T-helper 22 cell (primary cell): ENCODE measurements at places on chromosomes 2 and 18.
A peak's percentile ranks its signal among the peaks of the same experiment; 100 is the strongest.

DNA sequence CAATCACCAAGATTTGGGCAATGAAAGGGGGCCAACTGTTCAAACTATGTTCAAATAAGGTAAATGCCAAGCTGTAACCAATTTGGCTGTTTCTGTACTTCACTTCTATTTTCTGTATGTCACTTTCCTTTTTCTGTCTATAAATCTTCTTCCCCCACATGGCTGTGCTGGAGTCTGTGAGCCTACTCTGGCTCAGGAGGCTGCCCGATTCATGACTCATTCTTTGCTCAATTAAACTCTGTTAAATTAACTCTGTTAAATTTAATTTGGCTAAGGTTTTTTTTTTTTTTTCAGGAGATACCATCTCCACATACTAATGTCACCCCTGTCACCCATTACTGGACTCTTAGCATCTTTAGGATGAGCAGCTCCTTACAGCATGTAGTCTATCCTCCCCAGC, 178.8 kb upstream of the TWIST2 start:
- DNase-seq = no peak

DNA sequence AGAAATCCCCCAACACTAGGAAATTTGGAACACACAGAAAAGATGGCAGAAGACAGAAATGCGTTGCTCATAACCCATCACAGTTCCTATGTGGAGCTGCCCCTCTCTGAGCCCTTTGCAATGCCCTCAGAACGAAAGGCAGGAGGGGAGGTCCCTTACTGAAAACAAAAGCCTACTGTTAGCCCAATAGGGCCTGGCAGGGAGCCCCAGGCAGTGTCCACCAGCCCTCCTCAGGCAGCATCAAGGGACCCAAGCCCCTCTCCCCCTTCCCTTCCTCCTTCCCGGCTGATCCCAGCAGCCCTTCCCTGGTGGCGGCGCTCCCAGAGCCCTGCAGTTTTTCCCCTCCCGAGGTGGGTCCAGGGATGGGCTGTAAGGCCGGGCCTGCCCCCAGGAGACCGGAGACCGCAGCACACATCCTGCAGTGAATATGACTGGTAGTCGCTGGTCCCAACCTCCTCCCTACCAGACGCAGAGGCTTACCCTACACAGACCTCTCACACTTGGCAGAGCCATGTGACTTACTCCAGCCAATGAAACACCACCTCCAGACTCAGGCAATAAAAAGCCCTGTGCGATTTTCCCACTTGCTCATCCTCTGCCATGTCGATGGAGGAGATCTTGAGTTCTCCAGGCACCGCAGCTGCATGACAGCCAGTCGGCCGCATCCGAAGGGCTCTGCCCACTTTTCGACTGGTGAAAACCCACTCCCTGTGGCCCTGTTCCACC, 19.4 kb upstream of the DUSP2 start:
- DNase-seq = peak; percentile 34

GRCh38 chr18:25425024-25425423, 73.1 kb upstream of the ZNF521 start:
- DNase-seq = no peak

- DNase-seq = no peak
These were observed 90.1 kb upstream of the LGALSL start for GRCh38 chr2:64363848-64364247.

DNA sequence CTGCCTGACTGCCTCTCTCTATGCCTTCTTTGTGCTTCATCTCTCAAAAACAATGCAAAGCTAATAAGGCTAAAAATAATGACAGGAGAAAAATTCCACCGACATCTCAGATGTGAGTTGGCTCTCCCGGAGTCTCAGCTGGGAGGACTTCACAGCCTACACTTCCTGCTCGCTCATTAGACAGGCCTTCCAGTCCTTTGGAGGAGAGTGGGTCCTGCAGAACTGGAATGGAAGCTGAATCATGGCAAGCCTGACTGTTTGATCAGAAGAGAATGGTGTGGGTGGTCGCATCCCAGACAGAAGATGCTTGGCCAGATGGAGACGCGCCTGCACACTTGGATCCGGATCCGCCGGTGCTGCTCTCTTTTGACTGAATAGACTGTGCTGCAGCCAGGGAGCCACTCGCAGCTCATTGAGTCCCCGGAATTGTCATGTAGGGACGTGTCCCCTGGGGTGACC, 49.7 kb downstream of the TRIB2 start:
- DNase-seq = no peak

DNA sequence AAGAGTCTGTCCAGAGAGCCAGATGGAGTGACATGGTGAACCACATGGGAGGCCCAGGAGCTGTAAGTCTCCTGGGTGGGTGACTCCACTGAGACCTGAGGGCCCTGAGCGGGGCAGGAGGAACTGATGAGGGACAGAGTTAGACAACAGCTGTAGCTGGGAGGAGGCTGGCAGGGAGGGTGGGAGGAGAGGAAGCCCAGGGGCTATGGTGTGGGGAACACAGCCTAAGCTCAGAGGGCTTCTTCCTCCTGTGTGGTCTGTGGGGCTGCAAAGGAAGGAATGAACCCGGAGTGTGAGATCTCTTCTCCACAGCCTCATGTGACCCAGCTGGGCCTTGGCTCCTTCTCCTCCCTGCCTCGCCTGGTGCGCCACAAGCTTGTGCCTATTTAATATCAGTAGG, 395.6 kb upstream of the HS6ST1 start:
- no peak for DNase-seq

- no peak for DNase-seq
These were observed 2.7 kb upstream of the ERFE start for GRCh38 chr2:238155761-238156694.

DNA sequence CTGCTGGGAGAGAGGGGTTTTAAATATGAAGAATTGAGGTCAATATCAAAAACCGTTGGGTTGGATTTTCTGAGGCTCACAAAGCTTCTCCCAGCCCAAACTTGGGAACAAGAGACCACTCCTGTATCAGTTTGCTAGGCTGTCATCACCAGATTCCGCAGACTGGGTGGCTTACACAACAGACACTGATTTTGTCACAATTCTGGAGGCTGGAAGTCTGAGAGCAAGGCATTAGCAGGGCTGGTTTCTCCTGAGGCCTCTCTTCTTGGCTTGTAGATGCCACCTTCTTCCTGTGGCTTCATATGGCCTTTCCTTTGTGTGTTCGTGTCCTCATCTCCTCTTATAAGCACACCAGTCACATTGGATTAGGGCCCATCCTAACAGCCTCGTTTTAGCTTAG, 122.9 kb upstream of the COPS8 start:
- no peak for DNase-seq

DNA sequence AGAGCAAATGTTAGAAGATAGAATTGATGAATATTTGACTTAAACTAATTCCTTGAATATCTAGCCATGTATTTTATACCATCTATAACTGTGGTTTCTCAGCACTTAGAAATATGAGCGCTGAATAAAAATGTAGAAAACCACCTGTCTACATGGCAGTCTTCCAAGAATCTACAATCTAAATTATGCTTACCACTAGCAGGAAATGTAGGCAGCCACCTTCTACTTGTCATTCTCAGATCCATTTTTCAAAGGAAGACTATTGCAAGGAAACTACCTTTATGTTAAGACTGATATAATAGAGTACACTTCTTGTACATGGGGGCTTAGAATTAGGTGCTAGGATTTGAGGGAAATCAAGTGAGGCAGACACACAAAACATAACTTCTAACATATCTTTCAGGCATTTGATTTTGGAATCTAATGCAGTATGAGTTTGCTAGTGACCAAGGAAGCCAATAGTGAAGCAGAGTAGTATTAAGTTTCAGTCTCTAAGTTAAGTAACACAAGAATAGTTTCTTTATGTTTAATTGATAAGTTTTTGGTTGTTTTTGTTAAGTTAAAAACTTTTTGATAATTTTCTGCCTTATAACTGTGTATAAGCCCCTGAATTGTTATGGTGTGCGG, 175.9 kb upstream of the ITGA4 start:
- no peak for DNase-seq

DNA sequence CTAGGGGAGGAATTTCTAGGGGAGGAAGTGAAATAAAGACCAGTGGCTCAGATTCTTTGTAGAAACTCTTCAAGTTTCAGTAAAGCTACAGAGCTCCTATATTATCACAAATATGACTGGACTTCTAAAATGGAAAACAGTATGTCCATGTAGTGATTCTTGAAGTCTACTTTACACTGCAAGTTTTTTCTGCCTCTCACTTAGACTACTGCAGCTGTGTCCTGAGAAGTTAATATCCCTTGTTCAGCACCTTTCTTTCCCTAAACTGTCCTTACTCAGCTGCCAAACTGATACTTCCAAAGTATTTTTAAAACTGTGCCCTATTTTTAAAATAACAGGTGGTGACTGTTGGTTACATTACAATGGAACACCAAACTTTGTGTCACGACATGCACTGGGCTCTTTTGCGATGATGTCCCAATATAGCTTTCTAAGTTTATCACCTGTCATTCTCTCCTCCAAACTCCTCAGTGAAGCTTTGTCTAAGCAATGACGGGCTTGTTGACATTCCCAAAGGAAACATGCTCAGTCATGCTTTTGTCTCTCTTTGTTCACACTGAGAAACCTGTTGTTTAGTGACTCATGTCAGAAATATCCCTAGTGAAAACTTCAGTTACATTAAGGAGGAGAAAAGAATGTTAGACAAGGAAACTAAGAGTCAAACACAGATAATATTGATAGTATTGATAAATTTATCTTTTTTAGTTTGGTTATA, 341.1 kb downstream of the ARL6IP6 start:
- no peak for DNase-seq

DNA sequence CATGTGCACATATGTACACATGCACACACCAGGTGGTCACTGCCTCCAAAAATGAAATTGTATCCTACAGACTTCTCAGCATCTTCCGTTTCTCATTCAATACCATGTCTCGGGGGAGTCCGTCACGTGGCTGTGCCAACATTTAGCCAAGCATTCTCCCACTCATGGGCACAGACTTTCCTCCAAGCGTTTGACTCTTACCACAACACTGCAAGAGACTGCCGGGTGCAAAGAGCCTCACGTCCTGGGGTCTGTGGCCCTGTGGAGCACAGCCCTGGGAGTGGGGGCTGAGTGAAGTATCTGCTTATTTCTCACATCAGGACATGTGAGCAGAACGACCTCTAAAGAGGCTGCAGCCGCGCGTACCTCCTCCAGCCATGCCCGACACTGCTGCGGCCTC, 28.0 kb downstream of the HDAC4 start:
- no peak for DNase-seq

- DNase-seq = peak; percentile 37
These were observed 20.9 kb upstream of the DNMT3A start for GRCh38 chr2:25362434-25363145.

GRCh38 chr2:124572934-124573634, 548.0 kb downstream of the CNTNAP5 start:
- no peak for DNase-seq

DNA sequence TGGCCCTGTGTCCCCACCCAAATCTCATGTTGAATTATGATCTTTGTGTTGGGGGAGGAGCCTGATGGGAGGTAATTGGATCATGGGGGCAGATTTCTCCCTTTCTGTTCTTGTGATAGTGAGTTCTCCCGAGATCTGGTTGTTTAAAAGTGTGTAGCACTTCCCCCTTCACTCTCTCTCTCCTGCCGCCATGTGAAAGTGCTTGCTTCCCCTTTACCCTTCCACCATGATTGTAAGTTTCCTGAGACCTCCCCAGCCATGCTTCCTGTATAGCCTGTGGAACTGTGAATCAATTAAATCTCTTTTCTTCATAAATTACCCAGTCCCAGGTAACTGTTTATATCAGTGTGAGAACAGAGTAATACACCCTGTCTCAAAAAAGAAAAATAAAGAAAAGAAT, 25.5 kb downstream of the LRRFIP1 start:
- no peak for DNase-seq

DNA sequence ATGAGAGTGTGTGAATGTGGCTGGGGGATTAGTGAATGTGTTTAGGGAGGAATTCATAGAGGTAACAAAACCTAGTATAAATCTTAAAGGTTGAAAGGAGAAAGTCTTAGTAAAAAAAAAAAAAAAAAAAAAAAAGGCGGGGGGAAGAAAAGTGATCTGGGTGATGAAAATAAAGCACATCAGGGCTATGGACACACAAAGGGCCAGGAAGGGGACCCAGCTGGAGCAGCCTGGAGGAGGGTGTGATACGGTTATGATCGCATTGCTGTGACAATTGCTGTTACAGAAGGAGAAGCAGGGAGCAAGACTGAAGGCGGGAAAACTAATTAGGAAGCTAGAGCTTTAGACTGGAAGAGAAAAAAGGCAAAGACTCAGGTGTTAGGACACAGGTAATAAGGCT, 85.4 kb downstream of the DLGAP1 start:
- DNase-seq = no peak

DNA sequence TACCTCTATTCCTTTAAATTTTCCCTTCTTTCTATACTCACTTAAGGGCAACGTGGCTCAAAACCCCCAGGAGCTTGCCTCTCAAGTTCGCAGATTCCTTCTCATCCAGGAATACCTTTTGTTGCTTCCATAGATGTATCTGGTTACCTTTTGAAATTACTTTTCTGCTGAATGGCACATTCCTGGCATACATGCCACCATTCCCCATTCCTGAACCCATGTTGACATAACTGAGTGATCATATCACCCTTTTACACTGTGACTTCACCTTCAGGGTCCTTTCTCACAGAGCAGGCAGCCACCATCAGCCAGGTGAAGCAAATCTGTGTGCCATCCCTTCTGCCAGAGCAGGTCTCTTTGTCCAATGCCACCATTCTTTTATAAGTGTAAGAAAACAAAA, 615.8 kb downstream of the ARHGAP15 start:
- DNase-seq = no peak

DNA sequence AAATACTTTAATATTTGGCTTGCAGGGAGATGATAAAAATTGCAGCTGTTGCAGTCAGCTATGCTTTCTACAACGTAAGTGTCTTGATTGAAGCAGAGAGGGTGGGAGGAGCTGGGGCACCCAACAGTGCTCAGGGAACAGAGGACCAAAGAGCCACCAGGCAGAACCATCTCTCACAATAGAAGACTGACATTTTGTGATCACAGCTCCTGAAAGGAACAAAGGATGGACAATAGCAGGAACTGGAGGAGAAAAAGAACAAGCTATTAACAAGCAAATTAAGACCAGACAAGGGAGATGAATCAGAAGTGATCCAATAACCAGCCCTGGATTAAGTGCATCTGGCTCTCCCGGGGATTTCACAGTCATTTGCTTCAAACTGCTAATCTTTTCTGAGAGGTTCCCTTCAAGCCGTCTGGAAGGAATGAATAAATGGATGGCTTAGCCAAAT, 65.7 kb upstream of the SMAD2 start:
- DNase-seq = no peak

DNA sequence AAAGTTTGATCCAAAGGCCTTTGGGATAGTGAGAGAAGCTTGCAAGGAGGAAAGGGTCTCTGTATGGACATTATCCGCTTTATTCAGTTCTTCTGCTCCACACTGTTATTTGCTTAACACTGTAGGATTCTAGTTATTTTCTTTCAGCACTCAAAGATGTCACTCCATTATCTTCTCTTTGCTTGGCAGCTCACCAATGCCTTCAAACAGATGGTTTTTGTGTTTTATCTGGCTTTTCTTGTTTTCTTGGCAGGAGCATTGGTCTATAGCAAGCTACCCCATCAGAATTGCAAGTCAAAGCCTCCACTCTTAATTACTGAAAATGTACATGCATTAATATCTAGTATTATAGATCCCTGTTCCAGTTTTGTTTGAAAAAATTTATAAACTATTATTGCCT, 138.8 kb downstream of the EVA1A start:
- no peak for DNase-seq
